Stimulated activated CD8-positive, alpha-beta memory T cell treated with anti-CD3 and anti-CD28 coated beads, Interleukin-4, amount 100 ng/mL, for 4 hours (primary cell): ENCODE measurements at places on chromosomes 4 and X.

DNA sequence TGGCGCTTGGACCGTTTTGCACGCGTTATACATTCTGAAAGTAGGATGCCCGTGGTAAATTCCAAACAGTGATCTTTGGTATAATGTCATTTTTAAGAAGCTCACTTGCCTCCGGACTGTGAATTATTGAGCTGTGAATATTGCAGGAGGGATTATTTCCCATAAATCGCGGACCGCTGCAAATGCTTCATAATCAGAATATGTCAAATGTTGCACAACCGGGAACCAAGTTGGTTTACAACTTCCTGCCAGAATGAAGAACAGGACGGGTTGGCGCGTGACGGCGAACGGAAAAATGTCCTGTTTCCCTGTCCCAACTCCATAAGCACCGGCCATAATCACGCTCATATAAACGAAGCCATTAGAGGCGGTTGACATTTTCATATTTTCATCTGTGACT lies 67.6 kb downstream of the SHOX start:
- DNase-seq, result no peak

GRCh38 chrX:110265661-110266060 lies 52.2 kb downstream of the AMMECR1 start:
- no peak for DNase-seq

GRCh38 chr4:81906905-81907304 lies 435.2 kb upstream of the RASGEF1B start:
- DNase-seq, result no peak

GRCh38 chr4:145719752-145720624 lies 40.0 kb downstream of the C4orf51 start:
- DNase-seq, result no peak

- DNase-seq, result no peak
Measured at GRCh38 chrX:9859711-9860555, 73.7 kb downstream of the SHROOM2 start.

- no peak for DNase-seq
Measured at GRCh38 chr4:30875658-30876269, 155.6 kb downstream of the PCDH7 start.

- DNase-seq, result no peak
Measured at GRCh38 chrX:41351923-41352322, 18.0 kb downstream of the DDX3X start.

DNA sequence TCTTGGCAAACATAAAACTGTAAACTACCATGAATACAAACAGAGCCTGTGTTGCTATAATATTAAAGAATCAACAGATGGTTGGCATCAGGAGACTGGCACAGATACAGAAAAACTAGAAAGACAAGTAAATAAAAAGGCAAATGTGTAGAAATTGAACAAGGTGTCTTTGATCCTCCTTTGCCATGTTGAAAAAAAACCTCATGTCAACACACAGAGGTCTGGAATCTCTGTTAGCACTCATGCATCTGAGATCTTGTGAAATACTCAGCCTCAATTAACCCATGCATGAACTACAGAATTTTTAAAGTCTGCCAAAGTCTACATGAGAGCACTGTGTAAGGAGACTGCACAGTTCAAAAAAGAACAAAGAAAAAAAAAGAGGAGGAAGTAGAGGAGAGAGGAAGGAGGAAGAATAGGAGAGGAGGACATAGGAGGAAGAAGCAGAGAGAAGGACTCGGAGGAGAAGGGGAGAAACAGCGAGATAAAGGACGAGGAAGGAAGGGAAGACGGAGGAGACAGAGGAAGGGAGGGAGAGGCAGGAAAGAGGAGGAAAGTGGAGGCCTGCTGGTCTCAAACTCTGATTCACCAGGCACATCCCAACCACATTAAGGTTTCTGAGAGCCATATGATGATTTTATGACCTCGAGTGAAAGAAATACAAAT lies 52.8 kb downstream of the PRDM5 start:
- no peak for DNase-seq

DNA sequence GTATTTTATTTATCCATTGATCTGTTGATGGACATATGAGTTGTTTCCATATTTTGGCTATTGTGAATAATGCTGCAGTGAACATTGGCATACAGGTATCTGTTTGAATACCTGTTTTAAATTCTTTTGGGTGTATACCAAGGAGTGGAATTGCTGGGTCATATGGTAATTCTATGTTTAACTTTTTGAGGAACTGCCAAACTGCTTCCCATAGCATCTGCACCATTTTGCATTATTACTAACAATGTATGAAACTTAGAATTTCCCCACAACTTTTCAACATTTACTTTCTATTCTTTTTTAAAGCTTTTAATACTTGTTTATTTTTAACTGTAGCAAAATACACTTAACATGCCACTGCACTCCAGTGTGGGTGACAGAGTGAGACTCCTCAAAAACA lies 57.0 kb upstream of the MSN start:
- DNase-seq, result no peak

DNA sequence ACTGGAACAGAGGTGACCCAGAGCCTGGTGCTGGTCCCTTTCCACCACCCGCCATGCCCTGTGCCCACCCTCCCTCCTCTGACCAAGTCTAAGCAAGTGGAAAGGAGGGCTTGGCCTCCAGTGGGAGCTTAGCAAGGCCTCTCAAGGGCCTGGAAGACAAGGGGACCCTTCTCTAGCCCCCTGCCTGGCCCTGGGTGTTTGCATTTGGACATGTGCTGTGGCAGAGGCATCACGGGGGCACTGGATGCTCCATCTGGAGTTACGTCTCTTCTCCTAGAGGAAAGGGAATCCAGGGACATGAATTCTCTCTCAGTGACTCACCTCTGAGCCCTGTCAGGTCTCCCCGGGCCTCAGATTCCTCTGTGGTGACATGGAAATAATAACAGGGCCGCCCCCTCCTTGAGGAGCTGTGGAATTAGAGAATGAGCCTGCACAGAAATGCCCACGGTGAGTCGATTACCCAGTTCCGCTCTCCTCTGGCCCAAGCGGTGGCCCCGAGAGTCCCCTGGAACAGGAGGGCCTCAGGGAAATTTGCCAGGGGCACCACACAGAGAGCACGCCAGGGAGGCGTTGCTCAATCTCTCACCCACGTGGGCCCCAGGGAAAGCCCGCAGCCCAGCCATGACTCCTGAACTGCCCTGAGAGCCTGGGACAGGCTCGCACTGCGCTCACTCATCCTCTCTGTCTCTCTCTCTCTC lies 189.6 kb downstream of the BCOR start:
- no peak for DNase-seq

DNA sequence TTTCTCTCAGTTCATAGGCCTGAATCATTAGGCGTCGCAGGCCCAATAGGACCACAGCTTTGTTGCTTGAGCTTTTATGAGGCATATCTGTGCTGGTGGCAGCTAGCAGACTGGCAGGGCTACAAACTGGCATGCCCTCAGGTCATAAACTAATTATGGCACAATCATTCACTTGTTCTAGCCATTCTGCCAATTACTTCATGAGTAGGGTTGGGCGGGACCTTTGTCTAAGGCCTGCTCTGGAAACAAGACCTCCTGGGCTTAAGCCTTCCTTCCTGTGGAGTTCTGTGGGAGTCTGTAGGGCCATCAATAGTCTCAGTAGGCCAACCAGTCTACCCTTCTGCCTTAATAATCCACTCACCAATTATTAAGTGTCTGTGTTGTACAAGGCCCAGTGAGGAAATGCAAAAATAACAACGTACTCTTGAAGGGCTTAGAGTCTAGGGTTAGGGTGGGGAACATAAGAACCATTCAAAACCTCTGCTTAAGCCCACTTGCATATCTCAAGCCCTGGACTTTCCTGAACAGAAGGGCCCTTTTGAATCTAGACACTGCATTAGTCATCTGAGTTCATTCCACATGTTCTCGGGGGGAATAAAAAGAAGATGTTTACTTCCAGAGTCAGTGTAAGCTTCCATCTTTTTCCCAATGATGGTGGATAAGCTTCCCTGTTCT lies 44.5 kb downstream of the SHROOM4 start:
- DNase-seq, result no peak

DNA sequence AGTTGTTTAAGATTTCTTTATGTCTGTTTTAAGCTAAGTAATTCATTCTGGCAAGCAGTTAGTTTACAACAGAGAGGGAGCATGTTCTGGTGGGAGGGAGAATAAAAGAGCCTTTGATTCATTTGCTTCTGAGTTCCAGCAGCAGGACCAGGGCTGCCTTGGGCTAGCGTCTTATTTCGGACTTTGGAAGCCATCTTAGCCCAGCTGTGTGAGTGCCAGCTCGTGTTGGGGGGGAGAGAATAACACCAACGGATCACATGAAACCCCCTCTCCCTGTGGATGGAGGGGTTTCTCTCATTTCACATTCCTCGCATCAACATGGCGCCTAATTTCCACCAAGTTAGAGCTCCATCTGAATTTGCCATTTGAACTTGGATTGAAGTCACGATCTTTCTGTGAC lies 7.4 kb downstream of the GAB1 start:
- DNase-seq, result no peak

GRCh38 chr4:113785781-113786180 lies 24.2 kb upstream of the CAMK2D start:
- no peak for DNase-seq

DNA sequence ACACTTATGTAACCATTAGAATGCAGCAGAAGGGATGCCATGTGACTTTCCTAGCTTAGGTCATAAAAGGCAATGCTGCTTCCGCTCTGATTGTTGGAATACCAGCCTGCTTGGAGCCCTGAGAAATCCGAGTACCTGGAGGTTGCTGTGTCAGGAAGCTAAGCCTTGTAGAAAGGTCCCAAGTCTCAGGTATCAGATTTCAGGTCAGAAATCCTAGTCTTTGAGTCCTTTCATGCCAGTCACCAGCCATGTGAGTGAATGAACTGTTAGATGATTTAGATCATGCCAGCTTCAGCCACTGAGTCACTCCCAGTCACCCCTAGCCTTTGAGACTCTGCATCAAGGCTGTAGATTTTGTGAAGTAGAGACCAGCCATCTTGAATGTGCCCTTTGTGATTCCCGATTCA lies 23.5 kb downstream of the RAP1GDS1 start:
- no peak for DNase-seq

- DNase-seq, result no peak
Measured at GRCh38 chrX:69555481-69556041, 51.4 kb downstream of the NALF2 start.

- DNase-seq, result no peak
Measured at GRCh38 chr4:7530932-7531639, 96.4 kb upstream of the PSAPL1 start.

GRCh38 chr4:37872310-37872988 lies 18.4 kb upstream of the TBC1D1 start:
- DNase-seq, result no peak

DNA sequence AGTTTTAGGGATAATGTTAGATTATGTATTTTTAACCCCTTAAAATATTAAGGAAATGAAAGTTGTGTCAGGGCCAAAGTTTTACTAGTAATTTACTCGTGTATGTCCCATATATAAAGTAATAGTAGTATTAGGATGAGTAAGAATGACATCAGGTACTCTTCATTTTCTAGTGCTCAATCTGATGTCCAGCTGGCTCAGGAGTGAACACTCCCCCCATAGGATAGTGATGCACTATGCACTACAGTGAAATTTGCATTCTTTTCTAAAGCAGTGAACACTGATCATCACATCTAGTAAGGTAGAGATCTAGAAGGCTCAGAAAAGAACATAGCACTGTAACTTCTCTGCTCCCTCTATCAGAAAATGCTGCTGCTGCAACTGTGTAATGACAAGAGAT lies 409.7 kb downstream of the GLUD2 start:
- no peak for DNase-seq

GRCh38 chrX:152202886-152203285 lies 64.5 kb upstream of the MAGEA10 start:
- no peak for DNase-seq

- no peak for DNase-seq
Measured at GRCh38 chr4:1721666-1722550, 587 bp downstream of the TACC3 start.

DNA sequence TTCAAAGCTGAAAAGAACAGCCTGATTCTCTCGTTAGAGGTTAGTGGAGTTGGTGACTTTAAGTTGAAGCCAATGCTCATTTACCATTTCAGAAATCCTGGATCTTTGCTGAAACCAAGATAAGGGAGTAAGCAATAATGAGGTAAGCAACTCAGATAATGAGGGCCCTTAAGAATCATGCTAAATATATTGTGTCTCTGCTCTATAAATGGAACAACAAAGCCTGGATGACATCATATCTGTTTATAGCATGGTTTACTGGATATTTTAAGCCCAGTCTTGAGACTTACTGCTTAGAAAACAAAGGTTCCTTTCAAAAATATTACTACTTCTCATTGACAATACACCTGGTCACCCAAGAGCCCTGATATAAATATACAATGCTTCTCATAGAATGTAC lies 276.7 kb upstream of the PPARGC1A start:
- no peak for DNase-seq

DNA sequence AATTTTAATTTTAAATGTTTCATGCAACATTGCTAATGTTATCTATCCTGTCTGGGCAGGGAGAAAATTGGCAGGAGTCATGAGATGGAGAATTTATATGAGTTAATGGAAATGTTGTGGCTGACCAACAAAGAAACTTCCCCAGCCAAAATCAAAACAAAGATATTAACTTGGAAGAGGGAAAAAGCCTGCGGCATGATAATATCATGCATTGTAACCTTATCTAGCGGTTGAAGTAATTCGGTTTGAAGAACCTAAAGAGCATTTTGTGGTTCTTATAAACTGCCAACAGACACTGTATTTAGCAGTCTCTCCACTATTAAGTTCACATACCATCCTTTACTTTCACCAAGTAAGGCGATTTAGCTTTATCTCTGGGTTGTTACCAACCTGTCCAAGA lies 42.3 kb downstream of the DKK2 start:
- no peak for DNase-seq

GRCh38 chrX:71870208-71871098 lies 40.2 kb upstream of the NHSL2 start:
- DNase-seq, result no peak

DNA sequence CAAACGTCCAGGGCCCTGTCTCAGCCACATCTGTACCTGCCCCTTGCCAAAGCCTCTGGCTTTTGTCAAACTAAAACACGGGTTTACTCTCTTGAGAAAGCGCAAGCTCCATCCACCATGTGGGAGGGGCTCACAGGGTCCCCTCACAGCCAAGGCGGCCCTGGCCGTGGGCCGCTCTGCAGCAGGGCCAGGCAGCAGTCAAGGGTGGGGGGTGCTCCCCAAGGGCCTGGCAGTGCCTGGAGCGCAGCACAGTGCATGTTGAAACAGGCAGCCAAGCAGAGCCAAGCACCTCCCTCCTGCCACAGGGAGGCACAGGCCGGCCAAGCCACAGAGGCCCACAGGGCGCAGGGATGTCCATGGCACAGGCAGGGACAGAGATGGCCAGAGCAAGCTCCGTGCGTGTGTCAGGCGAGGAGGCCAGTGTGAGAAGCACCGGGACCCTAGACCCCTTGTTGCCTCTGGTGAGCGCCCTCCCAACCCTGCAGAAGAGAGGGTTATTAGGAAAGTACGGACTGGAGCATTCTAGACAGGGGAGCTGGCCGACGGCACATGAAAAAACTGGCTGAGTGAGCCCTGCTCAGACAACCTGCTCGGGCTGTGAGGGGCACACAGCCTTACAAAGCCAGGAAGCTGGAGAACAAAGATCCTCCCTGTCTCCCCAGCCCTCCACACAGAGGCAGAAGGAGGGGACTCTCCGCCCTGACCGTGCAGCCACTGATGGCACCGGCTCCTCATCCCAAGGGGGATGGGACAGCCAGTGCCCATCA lies 39.0 kb downstream of the FAM53A start:
- DNase-seq, result no peak

GRCh38 chr4:30262379-30262778 lies 457.8 kb upstream of the PCDH7 start:
- no peak for DNase-seq

- no peak for DNase-seq
Measured at GRCh38 chrX:128848374-128848773, 674.9 kb downstream of the SMARCA1 start.
